ENCODE measurements at places on chromosomes 6 and 20.

- no peak for DNase-seq
Measured at GRCh38 chr20:14959506-14960475, 622.4 kb upstream of the FLRT3 start.

- DNase-seq, result peak; percentile 81
Measured at GRCh38 chr6:33343953-33344611, 26.5 kb upstream of the ZBTB22 start.

- DNase-seq, result no peak
Measured at GRCh38 chr6:45148278-45148677, 179.9 kb upstream of the RUNX2 start.

DNA sequence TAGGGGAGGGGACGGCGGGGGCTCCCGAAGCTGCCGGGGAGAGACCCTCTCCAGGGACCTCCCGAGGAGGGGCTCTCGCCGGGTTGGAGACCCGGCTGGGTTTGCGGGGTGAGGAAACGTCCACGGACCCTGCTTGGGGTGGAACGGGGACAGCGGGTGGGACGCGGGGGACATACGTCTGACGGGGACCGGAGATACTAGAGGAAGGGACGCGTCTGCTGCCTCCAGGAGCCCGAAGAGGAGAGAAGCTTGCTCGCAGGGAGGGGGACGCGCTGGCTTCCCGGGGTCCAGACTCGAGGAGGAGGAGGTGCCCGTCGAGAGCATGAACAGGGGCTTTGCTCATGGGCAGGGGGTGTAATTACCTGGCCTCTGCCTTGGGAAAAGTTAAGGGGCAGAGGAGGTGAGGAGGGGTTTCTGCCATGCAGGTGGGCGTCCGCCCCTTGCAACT is 593 bp downstream of the DNMT3B start:
- peak; percentile 40 for DNase-seq

- DNase-seq, result no peak
Measured at GRCh38 chr6:107977283-107977682, 19.3 kb upstream of the SEC63 start.

DNA sequence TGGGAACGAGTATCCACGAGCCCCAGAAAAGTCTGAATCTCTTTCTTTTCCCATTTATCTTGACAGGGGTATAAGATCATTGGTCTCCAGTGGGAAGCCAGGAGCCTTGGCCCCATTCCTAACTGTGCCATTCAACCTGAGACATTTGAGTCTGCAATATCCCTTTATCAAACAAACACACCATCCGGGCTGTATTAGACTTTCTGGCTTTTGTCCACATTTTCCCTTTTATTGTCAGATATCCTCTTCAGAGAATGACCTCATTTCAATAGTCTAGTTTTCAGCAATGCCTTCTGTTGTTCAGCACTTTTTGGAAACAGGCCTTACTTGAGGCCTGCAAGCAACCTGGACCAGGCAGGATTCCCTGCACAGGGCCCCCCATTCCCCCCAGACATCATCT is 15.7 kb downstream of the BPIFA1 start:
- DNase-seq, result no peak

DNA sequence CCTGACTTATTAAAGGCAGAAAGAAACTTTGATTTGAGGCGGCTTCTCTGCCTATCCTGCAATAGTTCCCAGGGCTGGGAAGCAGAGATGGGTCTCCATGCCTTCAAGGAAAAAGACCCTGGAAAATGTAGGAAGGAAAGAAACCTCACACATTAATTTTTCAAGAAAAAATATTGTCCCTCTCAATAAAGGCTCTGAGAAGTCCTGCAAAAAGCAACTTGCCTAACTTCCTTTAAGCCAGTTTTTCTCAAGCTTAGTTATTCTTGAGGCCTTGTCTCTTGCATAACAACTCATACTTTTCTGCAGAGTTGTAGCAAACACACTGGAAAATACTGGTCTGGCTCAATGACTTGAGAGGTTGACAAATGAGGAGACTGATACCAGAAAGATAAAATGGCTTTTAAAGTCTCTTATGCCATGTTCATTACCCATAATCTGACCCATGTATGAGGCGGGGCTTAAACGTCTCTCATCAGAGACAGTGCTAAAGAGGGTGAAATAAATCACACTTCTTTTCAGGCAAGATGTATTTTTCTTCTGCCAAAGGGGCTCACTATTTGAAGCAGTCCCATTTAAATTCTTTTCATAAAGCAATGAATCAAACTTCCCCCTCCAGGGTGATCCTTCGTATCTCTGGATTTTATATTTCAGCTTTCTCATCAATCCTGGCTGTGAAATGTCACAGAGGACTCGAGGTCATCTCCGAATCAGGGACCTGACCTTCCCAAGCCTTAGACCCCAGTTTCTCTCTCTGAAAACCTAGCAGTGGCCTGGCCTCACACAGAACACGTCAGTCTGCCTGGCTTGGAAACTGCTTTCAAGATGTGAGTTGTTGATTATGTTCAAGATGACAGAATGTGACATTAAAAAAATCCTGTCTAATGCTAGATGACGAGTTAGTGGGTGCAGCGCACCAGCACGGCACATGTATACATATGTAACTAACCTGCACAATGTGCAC is 82.3 kb upstream of the KCNG1 start:
- DNase-seq, result no peak

GRCh38 chr6:35775031-35775430 is 1.4 kb upstream of the CLPSL2 start:
- DNase-seq, result no peak

DNA sequence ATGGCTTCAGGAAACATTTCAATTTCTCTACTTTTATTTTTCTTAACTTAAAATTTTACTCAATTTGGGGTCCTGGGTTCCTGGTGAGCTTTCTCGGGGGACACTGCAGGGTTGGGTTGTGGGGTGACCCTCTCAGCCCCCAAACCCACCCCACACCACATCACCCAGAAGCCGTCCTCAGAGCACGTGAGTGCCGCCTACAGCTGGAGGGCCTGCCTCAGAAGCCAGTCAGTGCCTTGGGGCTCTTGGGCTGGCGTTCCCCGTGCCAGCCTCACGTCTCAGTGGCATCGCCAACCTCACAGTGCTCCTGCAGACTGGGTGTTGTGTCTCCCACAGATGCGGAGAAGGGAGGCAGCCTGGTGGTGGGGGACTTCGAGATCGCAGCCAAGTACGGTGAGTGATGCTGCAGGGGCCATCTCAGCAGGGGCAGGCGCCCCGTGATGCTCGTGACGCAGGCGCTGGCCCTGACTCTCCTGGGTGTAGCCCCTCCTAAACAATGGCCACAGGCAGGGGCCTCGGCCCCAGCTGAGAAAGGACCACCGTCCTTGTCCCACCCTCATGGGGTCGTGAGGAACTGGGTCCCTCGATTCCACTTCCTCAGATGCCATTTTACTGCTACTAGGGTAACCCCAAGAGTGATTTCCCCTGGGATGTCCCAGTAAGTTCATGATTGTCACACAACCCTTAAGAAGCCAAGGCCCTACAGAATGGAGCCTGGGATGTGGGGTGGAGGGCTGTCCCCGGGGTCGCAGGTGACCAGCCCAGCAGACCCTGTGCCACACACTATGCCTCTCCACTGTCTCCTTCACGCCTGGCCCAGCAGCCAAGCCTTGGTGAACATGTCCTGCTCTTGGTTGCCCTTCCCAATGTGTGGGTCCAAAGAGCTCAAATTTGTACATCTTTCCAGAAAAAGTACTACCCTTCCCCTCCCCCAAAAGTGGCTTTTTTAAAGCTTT is 23.8 kb upstream of the PYGB start:
- no peak for DNase-seq

GRCh38 chr20:25991051-25991755 is 294.6 kb upstream of the ZNF337 start:
- DNase-seq, result no peak

DNA sequence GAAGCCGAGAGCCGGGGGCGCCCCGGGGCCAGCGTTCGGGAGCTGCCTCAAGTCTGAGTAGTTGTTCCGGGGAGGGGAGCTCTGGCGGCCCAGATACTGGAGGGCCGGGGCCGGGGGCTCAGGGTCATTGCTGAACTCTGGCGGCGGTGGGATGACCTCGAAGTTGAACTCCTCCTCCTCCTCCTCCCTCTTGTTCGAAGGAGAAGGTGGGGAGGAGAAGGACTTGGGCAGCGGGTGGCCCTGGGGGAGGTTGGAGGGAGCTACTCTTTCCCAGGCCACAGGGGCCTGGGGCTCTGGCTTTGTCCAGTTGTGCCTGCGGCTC is 37.7 kb downstream of the C6orf132 start:
- DNase-seq, result no peak

GRCh38 chr6:143707697-143708096 is 29.9 kb downstream of the PHACTR2 start:
- DNase-seq, result no peak

DNA sequence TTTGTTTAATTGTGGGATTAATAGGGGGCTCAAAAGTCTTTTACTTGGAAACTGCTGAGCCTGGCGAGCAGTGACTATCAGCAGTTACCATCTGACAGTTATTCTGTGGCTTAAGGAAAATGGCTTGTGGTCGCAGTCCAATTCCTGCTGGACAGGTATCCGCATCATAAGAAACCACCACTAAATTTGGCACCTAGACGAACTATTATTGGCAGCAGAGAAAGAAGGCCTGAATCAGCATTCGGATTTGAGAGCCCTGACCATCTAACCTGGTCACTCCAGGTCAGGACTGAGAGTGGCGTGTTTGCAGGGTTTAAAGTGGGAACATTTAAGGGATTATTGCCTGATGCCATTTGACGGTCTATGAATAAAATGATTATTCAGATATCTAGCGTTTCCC is 146.4 kb downstream of the RPS12 start:
- DNase-seq, result no peak

GRCh38 chr6:166465671-166466087 is 82.9 kb upstream of the MPC1 start:
- no peak for DNase-seq

GRCh38 chr20:6855104-6855503 is 87.6 kb downstream of the BMP2 start:
- DNase-seq, result no peak

DNA sequence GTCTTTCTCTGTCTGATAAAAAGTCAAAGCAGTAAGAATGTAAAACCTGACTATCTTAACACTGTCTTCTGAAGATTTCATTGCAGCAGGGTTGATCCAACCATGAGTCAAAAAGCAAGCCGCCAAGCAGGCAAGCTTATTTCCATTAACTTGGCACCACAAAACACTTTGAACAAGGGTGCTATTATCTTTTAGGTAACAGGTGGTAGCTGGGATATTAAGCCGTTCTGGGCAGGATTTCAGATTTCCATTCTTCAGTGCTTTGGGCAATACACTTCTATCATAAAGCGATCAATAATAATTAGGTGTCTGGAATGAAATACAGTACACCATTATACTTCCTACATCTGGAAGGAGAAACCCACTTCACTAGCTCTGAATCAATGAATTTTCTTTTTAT is 181.9 kb downstream of the TBC1D7 start:
- no peak for DNase-seq

GRCh38 chr6:28673787-28674671 is 148.3 kb downstream of the GPX5 start:
- DNase-seq, result peak; percentile 55

- DNase-seq, result no peak
Measured at GRCh38 chr6:167921831-167922230, 75.6 kb upstream of the KIF25 start.

- no peak for DNase-seq
Measured at GRCh38 chr6:38281126-38281525, 358.6 kb downstream of the BTBD9 start.

DNA sequence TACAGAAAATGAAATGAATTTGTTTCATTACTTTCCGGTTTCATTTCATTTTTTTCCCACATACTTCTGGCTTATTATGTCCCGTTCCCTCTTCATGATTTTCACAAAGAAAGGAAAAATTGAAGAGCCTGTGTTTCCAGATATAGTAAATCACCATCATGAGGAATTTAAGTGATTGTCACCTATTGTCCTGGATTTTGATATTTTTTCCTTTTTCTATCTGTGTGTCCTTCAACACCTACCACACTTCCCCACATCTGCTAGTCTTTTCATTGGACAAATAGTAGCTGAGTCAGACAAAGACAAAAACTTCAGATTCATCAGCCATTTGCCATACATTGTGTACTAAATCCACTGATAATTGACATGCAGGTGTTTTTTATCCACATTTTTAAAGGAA is 258.2 kb upstream of the HSF2 start:
- no peak for DNase-seq

DNA sequence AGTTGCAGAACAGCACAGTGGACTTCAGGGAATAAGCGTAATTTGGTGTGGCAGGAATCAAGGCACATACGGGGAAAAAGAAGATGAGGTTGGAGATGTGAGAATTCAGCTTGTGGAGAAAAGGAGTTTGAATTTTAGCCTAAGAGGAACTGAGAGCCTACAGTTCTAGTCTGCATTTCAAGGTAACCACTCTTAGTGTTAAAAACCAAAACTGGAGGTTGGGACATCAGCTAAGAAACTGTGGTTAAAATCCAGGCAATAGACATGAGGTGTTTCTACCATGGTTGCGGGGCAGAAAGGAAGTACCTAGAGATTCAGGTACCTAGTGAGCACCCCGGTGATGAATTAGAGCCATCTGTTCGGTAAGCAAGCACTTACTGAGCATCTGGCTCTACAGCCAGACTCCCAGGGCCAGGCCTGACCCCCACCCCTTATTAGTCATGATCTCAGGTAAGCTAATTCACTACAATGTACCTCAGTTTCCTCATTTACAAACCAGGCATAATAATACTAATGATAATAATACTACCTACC is 44.4 kb downstream of the FAXC start:
- no peak for DNase-seq

GRCh38 chr20:24578567-24579415 is 109.4 kb downstream of the SYNDIG1 start:
- no peak for DNase-seq

DNA sequence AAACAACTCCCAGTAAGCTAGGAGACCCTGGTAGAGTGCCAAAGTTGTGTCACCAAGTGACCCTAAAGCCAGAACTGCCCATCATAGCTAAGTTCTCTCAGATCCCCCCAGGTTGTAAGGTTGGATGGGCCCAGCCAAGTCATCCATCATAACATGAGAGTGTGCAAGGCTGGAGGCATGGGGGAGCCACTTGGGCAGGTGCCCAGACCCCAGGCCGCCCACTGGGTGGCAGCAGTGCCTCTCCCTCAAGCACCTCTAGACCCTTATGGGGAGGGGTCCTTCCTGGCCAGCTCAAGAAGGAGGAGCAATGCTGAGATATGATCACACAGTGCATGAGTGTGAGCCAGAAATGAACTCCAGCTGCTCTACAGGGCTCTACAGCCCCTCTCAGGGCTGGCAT is 154.5 kb downstream of the MYLK4 start:
- no peak for DNase-seq

- no peak for DNase-seq
Measured at GRCh38 chr6:168116438-168116974, 37.5 kb upstream of the FRMD1 start.

DNA sequence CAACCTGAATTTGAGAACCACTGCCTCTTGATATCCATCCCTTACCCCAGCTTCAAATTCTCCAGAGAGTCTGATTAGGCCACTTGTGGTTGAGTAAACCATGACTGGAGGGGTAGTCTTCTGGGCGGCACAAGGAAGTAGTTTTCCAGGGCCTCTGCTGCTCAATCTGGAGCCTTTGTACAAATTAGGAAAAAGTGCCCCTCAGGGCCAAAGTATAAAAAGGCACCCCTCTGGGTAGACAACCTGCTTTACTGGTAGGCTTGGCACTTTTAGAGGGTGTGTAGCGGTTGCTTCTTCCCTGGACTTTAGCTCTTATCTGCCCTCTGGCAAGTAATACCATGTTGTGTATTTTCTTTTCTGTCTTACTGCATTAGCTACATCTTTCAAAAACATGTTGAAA is 32.9 kb upstream of the RPL7L1 start:
- no peak for DNase-seq

Data from activated CD8-positive, alpha-beta T cell treated with anti-CD3 and anti-CD28 coated beads, Interleukin-2, amount 10 ng/mL, durations not matched to agents 7 days and 5 days (primary cell).